Large intestine (tissue), 12 donors: ENCODE measurements at places on chromosomes 6 and 20. TPM values are rescaled to one million over a fixed set of nuclear protein-coding genes. Genes with fewer than 3 reads are reported as not detected.

Gene SMLR1
- 48.7 TPM for polyA plus RNA-seq

Gene CTAGE9
- polyA plus RNA-seq, result 0.73 TPM

- no peak overlapping the region for H3K27ac ChIP-seq
- H3K4me1 ChIP-seq, result no peaks in the 10 kb centered on the region
- no peak for DNase-seq
- H3K27me3 ChIP-seq, result no peaks in the 10 kb centered on the region
- peaks cover 16% of the 10 kb centered on the region for H3K36me3 ChIP-seq
These were observed 23.3 kb downstream of the HUS1B start for GRCh38 chr6:633611-634010.

- H3K27ac ChIP-seq, result no peak overlapping the region
- peak; percentile 4 for DNase-seq
These were observed 1.0 kb downstream of the SYNE1 start for GRCh38 chr6:152636021-152636608.

Gene TRIM40
- polyA plus RNA-seq, result 6.6 TPM

Gene CD83
- 8.2 TPM for polyA plus RNA-seq

GRCh38 chr6:26592649-26593048 lies 4.1 kb upstream of the ABT1 start:
- H3K27me3 ChIP-seq, result peaks cover 35% of the 10 kb centered on the region
- no peak overlapping the region for H3K27ac ChIP-seq
- no peaks in the 10 kb centered on the region for H3K36me3 ChIP-seq
- no peak overlapping the region for H3K4me3 ChIP-seq
- H3K4me1 ChIP-seq, result peaks cover 5% of the 10 kb centered on the region

Gene DAAM2
- 17.8 TPM for polyA plus RNA-seq

GRCh38 chr6:81634155-81634880 lies 118.2 kb downstream of the TENT5A start:
- H3K4me3 ChIP-seq, result no peak overlapping the region
- H3K36me3 ChIP-seq, result no peaks in the 10 kb centered on the region
- no peak for DNase-seq
- H3K27ac ChIP-seq, result no peak overlapping the region

- H3K4me1 ChIP-seq, result no peaks in the 10 kb centered on the region
- H3K36me3 ChIP-seq, result no peaks in the 10 kb centered on the region
- DNase-seq, result no peak
- no peak overlapping the region for H3K4me3 ChIP-seq
- H3K27ac ChIP-seq, result no peak overlapping the region
- H3K27me3 ChIP-seq, result no peaks in the 10 kb centered on the region
These were observed 609.3 kb downstream of the COL12A1 start for GRCh38 chr6:74596588-74596987.

Gene MROH8
- polyA plus RNA-seq, result 3.6 TPM

Gene GLP1R
- 0.84 TPM for polyA plus RNA-seq

GRCh38 chr6:5695260-5696245 lies 311.2 kb downstream of the NRN1 start:
- no peaks in the 10 kb centered on the region for H3K27me3 ChIP-seq
- no peak for DNase-seq
- no peak overlapping the region for H3K4me3 ChIP-seq
- no peaks in the 10 kb centered on the region for H3K4me1 ChIP-seq

DNA sequence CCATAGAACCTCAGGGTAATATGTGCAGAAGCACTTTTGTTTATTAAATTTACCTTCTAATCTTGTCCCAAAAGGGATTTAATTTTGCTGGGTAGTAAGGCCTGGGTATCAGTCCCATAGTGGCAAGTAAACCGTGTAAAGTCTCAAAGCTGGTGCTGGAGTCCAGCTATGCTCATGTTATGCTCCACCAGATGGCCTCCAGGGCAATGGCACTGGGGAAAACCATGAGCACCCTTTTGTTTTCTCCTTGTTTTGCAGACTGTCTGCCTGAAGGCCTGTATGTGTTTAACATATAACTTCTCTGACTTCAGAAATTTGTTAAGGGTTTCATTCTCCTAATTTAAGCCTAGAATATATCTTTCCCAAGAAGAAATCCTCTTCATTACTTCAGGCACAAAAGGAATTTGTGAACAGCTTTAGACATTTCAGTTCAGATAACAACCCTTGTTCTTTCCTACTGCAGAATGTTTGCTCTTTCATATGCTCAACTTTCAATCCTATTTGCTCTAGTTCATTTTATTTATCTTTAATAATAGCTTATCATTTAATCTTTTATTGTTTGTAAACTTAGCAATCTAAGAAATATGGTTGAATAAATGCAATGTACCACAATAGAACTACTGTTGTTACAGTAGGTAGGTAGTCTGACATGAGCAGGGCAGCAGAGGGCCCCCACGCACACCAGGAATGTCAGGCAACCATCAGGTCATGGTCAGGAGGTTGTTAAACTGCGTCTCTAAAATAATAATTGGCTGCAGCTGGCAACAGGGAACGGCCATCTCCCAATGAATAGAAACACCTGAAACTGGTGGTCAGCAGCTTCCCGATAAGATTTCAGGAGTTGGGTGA lies 162.8 kb downstream of the TENT5A start:
- no peaks in the 10 kb centered on the region for H3K36me3 ChIP-seq
- no peak overlapping the region for H3K4me3 ChIP-seq
- no peak overlapping the region for H3K27ac ChIP-seq
- no peaks in the 10 kb centered on the region for H3K4me1 ChIP-seq

Gene TCFL5
- polyA plus RNA-seq, result 6.8 TPM

Gene SAMD3
- polyA plus RNA-seq, result 3.6 TPM

DNA sequence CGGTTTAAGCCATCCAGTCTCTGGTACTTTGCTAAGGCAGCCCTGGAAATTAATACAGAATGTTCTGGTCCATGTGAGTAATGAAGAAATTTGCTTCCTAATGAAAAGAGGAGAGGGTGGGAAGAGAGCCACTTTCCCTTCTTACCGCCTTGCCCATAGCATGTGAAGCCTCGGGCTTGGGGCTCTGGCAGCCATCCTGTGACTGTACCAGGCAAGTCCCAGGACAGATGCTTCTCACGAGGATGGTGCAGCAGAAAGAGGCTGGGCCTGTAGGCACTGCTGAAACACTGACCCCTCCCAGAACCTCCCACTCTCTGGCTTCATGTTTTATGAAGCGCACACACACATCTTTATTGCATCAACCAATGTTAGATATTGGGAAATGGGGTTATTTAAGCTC lies 74.8 kb downstream of the IYD start:
- no peaks in the 10 kb centered on the region for H3K27me3 ChIP-seq
- no peak overlapping the region for H3K27ac ChIP-seq
- no peaks in the 10 kb centered on the region for H3K36me3 ChIP-seq
- DNase-seq, result no peak
- H3K4me3 ChIP-seq, result no peak overlapping the region

Gene C20orf144
- 0.34 TPM for polyA plus RNA-seq

Gene CEP250
- polyA plus RNA-seq, result 31.0 TPM

- no peaks in the 10 kb centered on the region for H3K27me3 ChIP-seq
- DNase-seq, result no peak
- no peak overlapping the region for H3K4me3 ChIP-seq
- H3K4me1 ChIP-seq, result peaks cover 26% of the 10 kb centered on the region
- H3K27ac ChIP-seq, result no peak overlapping the region
These were observed 10.9 kb upstream of the OSER1 start for GRCh38 chr20:44221368-44221954.

- H3K36me3 ChIP-seq, result no peaks in the 10 kb centered on the region
- H3K4me3 ChIP-seq, result no peak overlapping the region
- DNase-seq, result no peak
- no peak overlapping the region for H3K27ac ChIP-seq
- H3K27me3 ChIP-seq, result no peaks in the 10 kb centered on the region
- H3K4me1 ChIP-seq, result peaks cover 26% of the 10 kb centered on the region
These were observed 8.1 kb downstream of the SYNJ2 start for GRCh38 chr6:157989541-157990289.

DNA sequence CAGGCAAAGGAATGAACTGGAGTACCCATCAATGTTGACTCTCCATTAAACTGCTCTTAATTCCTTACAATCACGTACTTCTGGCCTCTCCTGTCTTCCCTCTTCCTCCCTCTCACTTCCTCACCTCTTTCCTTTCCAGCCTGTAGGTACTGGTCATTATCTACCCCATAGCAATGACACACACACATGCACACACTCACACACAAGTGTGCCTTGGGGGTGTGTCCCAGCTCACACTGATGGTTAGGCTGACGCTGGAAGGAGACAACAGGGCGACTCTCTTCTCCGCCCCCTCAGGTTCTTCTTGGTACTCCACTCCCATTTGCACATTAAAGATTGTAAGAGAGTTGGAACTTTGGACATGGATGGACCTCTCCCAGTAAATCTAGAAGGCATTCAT lies 14.0 kb upstream of the SERPINB9 start:
- no peak overlapping the region for H3K4me3 ChIP-seq
- no peaks in the 10 kb centered on the region for H3K27me3 ChIP-seq
- no peaks in the 10 kb centered on the region for H3K36me3 ChIP-seq
- H3K27ac ChIP-seq, result no peak overlapping the region

- H3K4me3 ChIP-seq, result peak overlapping the region; percentile 74
- H3K27ac ChIP-seq, result peak overlapping the region; percentile 86
- H3K27me3 ChIP-seq, result no peaks in the 10 kb centered on the region
- no peak for DNase-seq
- no peaks in the 10 kb centered on the region for H3K4me1 ChIP-seq
- no peaks in the 10 kb centered on the region for H3K36me3 ChIP-seq
These were observed 1.6 kb downstream of the HMGN3 start for GRCh38 chr6:79232696-79233462.

Gene RIMS4
- polyA plus RNA-seq, result 4.1 TPM

Gene SLC17A5
- 72.9 TPM for polyA plus RNA-seq

DNA sequence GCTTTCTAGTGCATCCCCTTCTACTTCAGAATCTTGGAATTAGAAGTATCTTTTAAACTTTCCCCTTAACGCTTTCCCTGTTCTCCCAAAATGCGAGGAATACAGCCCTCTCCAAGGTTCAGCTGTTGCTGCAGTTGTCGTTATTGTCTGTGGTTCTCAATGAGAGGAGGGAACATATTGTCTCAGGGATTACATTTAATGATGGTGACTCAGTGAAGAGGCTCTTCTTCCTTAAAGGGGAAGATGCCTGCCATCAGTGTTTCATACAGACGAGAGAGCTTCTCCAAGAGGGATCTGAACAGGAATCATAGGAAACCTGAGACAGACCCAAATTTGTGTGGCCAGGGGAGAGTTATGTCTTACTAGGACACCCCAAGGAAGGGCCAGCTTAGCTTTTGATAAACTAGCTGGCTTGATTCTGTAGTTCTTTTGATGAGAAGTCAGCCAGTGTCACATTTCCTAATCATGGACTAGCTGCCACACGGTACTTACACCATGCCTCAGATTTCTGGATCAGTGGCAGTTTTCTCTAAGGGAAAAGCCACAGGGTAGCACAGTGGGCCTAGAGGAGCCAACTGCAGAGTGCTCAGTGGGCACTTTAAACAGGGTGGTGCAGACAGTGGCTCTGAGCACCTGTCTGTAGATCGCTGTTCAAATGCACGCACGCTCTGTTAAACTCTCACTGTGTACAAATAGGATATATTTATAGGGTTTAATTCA lies 59.7 kb upstream of the TMEM181 start:
- H3K4me1 ChIP-seq, result no peaks in the 10 kb centered on the region
- H3K36me3 ChIP-seq, result peaks cover 73% of the 10 kb centered on the region
- no peak overlapping the region for H3K4me3 ChIP-seq
- DNase-seq, result no peak
